Suppressor macrophage treated with lipopolysaccharide for 1 hour (primary cell): ENCODE measurements at places on chromosomes 11 and 22.

- DNase-seq = no peak
These were observed 844.3 kb upstream of the TENM4 start for GRCh38 chr11:80284946-80285785.

DNA sequence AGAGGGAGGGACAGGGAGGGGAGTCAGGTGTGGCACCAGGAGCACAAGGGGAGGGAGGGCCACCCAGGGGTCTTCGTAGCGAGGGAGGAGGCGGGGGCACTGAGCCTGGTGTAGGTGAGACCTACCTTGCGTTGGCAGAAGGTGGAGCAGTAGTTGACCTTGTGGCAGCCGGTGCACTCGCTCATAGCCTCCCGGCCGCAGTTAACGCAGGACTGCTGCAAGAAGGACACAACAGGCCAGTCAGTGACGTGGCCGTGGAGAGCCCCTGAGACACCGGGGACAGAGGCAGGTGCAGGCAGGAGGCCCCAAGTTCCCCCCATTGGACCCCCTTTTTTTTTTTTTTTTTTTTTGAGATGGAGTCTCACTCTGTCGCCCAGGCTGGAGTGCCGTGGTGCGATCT lies 16.8 kb downstream of the DRD4 start:
- DNase-seq = no peak

DNA sequence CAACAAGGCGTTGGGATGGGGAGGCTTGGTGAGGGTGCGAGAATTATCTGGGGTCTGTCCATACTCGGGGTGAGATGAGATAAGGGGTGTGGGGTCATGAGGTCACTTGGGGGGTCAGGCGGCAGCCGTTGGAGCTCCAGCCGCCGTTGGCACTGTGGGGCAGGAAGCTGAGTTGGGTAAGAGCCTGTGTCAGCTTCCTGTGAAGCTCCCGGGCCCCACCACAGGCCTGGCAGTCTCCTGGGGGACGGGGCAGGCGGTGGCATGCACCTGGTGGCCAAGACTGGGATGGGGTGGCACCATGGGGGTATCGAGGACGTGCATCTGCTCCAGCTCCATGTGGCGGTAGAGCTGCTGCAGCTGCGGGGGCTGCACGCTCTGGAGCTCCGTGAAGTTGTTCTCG lies 7.1 kb upstream of the MYBPC3 start:
- peak; percentile 68 for DNase-seq

DNA sequence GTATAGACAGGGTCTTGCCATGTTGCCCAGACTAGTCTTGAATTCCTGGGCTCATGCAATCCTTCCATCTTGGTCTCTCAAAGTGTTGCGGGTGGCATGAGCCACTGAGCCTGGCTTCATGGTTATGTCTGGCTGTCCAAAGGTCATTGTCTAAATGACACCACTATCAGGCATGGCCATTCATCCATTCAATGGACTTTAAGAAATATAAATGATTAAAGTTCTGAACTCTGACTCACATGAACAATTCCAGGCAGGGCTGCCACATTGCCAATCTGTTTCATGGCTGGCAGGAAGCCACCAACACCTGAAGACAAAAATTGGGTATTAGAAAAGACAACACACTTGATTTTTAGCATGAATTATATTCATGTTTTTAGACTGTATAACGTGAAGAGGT lies 4.1 kb downstream of the RTCB start:
- DNase-seq = no peak

GRCh38 chr11:66008468-66009101 lies 3.2 kb upstream of the CST6 start:
- DNase-seq = peak; percentile 37

GRCh38 chr11:40175980-40176379 lies 1283.5 kb downstream of the LRRC4C start:
- DNase-seq = no peak

DNA sequence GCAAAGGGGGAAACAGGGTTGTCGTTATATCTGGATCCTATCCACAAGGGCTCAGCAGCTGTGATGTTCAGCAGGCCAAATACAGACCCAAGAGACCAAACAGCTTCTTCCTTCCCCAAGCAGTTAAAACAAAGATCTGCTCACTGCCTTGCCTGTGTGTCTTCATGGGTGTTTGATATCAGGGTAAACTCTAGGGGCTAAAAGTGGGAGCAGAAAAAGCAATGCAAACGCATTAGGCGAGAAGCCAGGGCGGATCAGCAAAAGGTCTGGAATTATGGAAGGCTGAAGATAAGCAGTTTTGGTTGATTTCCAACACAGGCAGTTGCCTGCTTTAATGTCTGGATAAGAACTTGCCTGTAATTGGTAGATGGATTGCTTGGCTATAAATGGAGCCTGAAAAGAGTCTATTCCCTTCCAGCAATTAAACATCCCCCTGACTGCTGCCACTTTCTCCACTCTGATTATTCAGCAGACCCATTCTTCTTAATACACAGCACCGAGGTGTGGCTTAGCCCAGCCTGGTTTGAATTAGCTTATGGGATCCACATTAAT lies 126.3 kb downstream of the COMMD9 start:
- no peak for DNase-seq

DNA sequence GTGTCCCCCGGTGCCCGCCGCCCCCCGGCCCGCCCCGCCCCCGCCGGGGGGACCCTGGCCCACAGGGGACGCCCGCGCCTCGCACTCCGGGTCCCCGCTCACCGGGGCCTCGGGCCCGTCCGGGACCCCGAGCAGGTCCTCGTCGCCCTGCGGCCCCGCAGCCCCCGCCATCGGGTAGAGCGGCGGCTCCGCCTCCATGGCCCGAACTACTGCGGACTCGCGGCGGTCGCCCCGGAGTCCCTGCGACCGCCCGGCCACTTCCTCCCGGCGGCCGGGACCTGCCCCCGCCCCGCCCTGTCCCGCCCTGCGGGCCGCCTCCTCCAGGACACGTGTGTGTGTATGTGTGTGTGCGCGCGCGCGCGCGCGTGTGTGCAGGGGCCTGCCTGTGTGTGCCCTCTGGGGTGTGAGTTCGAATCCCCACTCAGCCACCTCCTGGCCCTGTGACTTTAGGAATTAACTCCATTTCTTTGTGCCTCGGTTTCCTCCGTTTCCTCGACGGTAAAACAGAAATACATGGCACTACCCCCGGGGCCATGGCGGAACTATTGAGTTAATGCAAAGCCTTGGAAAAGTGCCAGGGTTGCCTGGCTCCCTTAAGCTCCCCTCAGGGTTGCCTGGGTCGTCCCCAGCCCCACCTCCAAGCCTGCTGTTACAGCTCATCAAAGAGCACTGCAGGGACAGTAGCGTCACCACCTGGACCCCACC lies at the start of gene UNC93B1:
UNC93B1 (minus strand) TSS at position 252 of the 705 bp plus-strand sequence; CDS start at position 198, 54 bp downstream.
- DNase-seq = peak; percentile 98

GRCh38 chr11:61473370-61474012 lies 35.1 kb upstream of the LRRC10B start:
- no peak for DNase-seq

DNA sequence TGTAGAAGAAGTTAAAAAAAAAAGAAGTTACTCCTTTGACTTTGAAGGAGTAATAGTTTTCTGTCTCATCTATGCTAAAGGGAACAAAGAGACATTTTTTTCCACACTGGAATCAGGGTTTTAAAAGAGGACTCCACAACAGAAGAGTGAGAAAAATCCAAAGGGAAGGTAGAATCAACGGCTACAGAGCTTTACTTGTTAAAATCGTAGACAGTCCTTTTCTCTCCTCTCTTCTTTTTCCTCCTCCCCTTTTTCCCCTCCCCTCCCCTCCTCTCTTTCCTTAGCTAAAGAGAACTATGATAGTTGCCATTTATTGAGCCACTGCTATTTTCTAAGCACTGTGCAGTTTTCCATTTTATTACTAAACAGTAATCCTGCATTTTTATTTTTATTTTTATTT lies 29.2 kb downstream of the DDIAS start:
- DNase-seq = no peak

DNA sequence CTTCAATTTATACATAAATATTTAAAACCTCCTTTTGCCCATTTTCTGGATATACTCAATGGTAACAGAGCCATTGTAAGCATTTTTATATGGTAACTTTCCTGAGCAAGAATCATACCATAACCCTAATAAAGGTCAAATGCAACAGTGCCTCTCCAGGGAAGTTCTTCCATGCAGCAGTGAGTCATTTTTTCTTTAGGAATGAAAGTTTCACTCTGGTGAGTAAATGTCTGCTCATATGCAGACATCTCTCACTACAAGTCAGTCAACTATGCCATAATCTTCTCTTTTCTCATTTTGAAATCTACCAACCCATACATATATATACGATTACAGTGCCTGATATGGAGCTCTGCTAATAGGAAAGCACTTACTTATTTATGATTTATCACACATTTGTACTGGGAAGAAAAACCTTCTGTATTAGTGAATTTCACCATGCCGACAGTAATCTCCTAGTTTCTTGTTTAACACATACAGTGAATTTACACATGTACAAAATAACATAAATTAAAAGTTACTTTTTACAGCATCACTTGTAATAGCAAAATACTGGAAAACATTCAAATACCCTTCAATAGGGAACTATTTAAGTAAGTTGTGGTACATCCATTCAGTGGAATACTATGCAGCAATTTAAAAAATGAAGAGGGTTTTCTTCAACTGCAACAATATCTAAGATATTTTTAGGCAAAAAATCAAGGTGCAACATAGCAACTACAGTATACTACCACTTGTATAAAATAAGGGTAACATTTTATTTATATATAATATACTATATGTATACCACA lies 16.0 kb downstream of the STK33 start:
- no peak for DNase-seq

DNA sequence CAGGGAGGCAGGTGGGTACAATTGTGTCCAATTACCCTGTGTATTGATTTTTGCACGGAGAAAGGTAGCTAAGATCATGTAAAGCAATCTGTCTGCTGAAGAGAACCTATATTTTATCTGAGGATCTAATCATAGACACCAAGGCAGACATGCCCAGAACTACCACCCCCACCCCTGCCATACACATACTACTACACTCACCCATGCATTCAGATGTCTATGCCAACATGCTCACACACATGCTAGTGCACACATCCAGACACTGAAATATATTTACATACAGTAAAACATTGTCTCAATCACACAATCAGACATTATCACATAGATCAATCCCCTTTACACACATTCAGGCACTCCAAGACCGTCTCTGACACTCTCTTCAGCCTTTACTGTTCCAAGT lies 1.8 kb downstream of the SCN3B start:
- DNase-seq = no peak

GRCh38 chr11:83140691-83141455 lies 16.1 kb upstream of the PCF11 start:
- DNase-seq = no peak

DNA sequence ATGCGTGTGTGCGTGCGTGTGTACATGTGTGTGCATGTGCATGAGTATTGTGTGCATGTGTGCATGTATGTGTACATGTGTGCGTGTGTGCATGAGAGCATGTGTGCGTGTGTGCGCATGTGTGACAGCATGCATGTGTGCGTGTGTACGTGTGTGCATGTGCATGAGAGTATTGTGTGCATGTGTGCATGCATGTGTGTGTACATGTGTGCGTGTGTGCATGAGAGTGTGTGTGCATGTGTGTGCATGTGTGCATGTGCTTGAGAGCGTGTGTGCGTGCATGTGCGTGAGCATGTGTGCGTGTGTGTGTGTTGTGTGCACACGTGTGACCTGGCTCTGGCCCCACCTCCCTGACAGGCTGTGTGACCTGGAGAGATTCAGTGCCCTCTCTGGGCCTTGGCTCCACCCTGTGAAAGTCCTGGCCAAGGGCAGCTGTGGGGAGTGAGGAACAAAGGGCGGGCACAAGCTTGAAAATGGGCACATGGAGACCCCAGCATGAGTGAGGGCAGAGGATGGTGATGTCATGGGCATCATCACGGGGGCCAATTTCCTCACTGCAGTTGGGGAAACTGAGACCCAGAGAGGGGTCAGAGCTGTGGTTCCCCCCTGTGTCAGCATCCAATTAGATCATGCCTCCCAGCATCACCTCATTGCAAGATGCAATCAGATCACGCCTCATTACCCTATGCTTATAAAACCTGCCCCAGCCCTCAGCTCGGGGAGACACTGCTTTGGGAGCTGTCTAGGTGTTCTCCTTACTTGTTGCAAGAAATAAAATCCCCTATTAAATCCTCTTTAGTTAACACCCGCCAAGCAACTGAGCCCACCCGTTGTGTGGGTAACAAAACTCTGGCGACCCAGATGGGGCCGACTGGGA lies 658 bp downstream of the ACY3 start:
- no peak for DNase-seq

DNA sequence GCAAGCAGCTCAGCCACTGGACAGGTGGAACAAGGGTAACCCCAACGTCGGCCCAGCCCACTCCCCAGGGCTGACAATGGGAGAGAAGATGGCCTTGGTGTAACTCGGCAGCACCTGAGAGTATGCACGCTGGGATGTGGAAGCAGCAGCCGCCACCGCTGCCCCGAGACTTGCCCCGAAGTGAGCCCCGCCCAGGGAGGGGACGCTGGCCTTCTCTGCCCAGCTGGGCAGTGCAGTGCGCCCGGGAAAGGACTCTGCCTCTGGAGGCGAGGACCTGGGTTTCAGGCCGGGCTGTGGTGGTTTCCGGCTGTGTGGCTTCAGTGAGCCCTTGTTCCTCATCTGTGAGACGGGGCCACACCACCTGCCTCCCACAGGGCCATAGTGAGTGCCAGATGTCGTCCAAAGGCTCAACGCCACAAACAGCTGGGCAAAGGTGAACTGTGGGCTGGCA lies 8.6 kb upstream of the POLDIP3 start:
- DNase-seq = no peak

DNA sequence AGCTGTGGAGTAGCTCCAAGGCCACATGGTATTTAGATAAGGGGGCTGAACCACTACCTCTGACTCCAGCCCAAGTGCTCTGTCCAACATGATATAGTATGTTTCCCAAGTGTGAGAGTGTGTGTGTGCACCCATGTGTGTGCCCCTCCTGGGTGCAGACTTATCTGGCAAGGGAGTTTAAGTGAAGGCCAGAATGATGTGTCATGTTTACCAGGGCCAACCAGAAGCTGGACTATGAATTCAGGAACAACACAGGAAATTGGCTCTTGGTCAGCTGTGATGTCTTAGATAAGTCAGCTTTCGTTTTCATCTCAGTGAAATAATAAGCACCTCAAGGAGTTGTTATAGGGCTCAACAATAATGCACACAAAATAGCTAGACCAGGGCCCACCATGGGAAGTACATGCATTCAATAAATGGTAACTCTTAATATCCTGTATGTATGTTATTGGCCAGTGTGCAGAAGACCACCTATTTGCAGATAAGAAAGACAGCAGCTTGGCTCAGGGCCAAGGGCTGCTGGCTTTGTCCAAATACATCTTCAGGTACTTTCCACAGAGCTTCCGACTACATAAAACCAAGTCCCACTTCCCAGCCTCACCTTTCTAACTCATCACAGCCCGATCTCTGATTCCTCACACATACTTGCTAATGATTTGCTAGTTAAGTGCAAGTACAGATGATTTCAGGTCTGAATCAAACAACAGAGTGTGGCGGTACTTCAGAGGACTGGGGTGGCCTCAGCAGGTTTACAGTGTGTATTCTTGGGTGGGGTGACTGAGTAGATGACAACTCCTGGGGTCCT lies 120.9 kb downstream of the ME3 start:
- peak; percentile 18 for DNase-seq
